D341Med (cell line): ENCODE measurements at places on chromosomes 11 and 22.

DNA sequence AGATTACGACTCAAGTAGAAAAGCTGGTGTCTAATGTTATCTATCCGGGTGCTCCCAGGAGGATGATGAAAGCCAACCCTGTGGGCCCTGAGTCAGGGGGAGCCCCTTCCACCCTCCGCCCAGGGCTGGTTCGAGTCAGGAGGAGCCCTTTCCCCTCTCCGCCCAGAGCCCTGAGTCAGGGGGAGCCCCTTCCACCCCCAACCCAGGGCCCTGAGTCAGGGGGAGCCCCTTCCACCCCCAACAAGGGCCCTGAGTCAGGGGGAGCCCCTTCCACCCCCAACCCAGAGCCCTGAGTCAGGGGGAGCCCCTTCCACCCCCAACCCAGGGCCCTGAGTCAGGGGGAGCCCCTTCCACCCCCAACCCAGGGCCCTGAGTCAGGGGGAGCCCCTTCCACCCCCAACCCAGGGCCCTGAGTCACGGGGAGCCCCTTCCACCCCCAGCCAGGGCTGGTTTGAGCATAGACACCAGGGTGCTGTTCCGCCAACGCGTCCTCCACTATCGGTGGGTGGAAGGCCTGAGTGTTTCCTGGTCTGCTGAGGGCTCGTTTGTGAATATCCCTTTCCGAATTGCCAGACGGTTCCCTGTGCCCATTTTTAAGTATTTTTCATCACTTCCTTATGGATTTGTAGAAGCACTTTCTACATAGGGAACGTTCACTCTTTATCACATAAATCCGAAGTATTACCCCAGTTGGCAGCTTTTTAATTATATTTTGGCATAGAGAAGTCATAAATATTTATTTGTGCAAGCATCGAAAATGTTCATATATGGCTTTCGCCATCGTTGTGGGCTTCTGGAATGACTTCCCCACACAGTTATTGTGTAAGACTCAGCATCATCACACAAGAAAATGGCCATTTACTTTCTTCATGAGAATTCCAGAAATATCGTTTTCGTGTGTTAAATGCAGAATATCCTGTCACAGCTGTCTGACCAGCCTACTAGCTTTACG, 380.6 kb downstream of the BRD1 start:
- DNase-seq, result no peak

GRCh38 chr11:12110201-12110713, at the start of gene MICAL2:
TSS of gene MICAL2 (plus strand) at chr11:12110590. CDS start at chr11:12162156, 51,566 bp downstream.
- DNase-seq, result peak; percentile 98

DNA sequence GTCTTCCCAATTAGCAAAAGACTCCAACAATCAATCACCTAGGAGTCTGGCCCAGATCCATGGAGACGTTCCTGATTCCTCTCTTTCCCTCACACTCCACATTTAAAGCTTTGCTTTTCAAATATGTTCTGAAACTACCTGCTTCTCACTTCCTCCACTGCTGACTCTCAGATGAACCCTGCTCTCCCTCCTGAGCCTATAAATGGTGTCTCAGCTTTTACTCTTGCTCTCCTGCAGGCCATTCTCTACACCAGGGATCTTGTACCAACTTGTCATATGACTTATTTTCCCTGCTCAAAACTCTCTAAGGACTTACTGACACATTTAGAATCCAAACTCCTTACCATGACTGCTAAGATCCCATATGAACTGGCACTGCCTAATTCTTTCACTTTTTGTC, 138.4 kb upstream of the DDI1 start:
- DNase-seq, result no peak

DNA sequence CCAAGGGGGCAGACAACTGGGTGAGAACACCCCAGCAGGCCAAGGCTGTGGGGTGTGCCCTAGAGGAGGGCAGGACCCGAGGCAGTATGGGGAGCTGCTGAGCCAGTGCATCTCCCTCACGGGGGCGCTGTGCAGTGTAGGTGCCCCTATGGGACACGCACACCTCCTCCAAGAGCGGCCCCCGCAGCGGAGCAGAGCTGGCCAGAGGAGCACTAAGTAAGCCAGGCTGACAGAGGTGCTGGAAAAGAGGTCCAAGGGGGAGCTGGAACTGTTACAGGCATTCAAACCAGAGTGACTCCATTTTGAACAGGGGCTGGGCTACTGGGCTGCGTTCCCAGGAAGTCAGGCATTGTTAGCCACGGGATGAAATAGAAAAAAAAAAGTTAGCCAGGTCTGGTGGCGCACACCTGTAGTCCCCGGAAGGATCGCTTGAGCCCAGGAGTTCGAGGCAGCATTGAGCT, 41.8 kb downstream of the TST start:
- peak; percentile 72 for DNase-seq

DNA sequence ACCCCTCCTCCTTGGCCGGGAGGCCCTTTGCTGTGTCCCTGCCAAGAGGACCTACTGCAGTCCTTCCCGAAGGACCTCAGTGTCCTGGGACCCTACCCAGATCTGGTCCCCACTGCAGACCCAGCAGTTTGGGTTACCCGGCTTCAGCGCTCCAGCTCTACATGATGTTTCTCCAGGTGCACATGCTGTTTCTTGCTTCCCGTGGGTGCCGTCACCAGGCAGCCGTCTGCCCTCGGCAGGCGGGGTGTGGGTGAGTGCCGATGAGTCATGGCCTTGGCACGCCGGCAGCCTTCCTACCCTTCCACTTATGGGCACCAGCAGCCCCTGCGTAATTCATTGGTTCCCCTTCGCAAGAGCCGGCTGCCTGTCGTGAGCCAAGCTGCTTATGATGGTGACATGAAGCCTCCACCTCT, 101.8 kb downstream of the BCR start:
- no peak for DNase-seq

DNA sequence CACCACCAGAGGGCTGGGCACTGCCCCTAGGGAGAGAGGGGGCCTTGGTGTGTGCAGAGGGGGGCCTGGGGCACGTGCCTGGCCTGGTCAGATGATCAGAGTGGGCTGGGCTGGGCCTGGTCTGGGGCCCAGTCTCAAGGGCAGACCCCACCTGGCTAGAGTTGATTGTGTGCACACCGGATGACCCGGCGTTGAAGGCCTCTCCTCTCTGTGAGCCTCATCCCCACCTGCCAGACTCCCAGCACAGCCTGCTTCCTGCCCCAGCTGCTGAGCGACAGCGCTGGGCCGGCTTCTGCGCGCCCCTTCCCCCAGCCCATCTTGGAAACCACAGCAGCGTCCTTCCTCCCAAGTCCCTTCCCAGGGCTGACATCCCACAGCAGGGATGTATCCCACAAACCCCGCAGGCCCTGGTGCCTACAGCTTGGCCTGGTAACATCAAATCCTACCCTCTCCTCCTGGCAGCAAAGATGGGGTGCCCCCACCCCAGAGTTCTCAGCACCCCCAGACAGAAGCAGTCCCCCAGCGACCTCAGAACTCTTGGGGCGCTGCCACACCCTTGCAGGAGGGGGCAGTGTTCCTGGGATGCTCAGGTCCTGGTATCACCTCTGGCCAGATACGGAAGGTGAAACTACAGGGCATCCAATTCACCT, 11.0 kb upstream of the TSSC4 start:
- DNase-seq, result no peak

DNA sequence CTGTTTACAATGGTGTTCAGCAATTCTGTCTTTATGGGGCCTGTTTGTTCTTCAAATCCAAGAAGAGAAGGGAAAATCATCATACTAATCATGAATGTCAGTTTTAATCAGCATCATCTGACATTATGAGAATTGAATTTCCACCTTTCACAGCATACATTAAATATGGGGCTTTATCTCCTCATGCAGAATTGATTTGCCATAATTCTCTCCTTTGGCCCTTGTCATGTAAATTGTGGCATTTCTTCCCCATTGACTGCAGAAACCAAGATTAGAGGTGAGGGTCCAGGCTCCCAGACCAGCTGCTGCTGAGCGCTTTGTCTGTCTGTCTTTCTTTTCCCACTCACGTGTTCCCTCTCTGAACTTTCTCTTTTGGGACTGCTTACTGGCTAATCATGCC, 232.1 kb upstream of the NAV2 start:
- DNase-seq, result no peak

GRCh38 chr11:33706546-33706945, 5.9 kb upstream of the C11orf91 start:
- no peak for DNase-seq

DNA sequence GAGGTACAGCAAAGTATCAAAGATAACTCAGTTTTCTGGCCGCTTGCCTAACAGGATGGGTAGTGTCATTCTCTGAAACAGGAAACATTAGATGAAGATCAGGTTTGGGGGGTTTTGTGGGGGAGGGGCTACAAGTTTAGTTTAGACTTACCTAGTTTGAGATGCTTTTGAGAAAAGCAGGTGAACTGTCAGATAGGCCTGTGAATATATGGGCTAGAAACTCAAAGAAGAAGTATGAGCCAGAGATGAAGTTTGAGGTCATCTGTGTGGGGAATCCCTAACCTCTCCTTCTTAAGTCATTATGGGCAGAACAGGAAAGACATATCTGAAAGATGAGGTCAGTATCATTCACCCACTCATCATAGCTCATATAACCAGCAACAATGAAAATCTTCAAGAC, 11.9 kb downstream of the HOATZ start:
- no peak for DNase-seq

DNA sequence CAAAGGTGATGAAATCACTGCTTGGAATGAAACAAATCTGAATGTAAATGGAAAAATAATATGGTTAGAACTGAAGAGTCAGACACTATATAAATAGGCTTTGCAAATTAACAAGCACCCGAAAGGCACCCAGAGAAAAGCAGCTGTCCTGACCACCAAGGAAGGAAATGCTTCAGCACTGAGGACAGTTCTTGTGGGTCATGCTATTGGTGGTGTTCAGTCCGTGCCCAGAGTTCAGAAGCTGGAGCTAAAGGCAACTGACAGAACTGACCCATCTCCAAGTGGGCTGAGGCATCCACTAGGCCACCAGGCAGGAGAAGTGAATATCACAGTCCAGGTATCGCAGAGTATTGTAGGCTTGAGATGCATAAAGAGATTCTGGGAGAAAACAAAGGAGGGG, 208.9 kb downstream of the OPCML start:
- DNase-seq, result no peak

GRCh38 chr11:80523057-80523456, 1082.2 kb upstream of the TENM4 start:
- DNase-seq, result no peak

- no peak for DNase-seq
Measured at GRCh38 chr11:61685617-61685967, 5.4 kb downstream of the DAGLA start.

- DNase-seq, result no peak
Measured at GRCh38 chr11:118581057-118581456, 8.8 kb downstream of the ARCN1 start.

DNA sequence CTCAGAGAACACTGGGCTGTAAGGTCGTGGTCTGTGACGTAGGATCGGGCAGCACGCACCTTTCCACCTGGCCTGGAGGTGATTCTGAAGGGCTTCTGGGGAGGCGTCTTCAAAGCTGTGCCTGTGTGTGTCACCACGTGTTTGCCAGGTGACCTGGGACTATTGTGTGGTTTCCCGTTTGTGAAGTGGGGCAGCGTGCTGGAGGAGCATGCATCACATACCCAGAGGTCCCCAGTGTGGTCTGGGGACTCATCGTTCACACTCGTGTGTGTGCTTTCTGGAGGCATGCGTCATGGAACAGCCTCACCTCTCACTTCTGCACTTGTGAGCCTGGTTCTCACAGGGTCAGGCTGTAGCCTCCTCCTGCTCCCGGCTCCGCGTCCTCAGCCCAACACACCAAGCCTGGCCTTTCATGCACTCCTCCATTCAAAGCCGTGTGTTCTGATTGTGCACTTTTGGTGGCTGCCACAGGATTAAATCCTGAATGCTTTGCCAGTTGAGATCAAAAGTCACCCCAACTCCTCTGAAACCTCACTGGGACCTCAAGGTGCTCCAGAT, 106.3 kb downstream of the KCNQ1OT1 start:
- DNase-seq, result peak; percentile 8

GRCh38 chr11:114892381-114893197, 214.3 kb downstream of the NXPE2 start:
- DNase-seq, result no peak

- no peak for DNase-seq
Measured at GRCh38 chr11:9138612-9139579, 47.5 kb upstream of the SCUBE2 start.

DNA sequence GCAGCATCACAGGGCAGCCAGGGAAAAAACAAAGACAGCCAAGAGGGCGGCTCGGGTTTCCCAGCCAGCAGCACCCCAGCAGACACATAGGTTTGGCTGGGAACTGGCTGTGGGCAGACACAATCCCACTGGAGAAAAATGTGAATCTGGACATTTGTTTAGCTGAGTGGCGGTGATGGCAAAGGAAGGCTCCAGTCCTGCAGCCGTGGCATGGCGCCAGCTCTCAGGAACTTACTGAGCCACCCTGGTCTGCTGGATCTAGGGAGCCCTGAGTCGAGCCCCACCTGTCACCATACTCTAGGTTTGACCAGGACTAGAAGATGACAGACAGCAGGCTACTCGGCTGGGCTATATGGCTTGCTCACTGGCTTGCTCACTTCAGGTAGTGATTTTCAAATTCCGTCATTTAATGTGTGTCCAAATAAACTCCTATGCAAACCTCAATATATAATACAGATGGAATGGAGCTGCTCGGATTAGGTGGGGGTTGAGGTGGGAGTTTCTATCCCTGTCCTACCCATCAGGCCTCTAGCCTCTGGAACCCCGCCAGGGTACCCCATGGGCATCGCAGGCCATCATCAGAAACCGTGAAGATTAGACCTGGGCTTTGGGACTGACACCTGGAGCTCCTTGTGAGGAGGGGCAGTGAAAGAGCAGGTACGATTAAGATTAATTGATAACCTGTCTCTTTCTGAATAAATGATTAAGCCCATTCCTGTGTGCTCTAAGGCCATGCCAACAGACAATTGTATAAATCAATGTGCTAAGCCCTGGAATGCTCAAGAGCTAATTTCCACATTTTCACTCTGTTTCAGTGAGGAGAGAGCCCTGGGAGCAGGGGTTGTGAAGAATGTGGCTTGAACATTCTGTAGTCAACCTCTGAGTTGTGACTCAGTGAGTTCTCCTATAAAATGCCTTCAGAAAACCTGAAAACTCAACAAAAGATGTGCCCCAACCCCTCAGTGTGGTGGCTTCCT, 42.5 kb downstream of the GALNT18 start:
- no peak for DNase-seq

DNA sequence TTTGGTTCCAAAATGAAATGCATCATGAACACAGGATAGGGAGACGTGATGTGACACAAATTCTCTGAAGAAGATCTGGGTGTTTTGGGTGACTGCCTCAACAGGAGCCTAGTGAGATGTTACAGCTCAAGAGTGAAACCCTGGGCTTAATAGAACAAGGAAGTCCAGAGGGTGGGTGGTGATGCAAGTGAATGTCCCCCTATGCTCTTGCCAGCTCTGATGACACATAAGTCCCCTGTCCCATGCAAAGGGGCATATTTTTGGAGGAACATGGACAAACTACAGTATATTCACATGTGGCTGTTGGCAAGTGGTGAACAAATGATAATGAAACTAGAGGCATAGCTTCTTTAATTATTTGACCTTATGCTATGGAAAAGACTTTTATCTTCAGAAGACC, 9.2 kb downstream of the CRTAM start:
- no peak for DNase-seq

- DNase-seq, result no peak
Measured at GRCh38 chr22:17484608-17485007, 78.7 kb upstream of the SLC25A18 start.

GRCh38 chr22:19038728-19039447, 83.3 kb downstream of the DGCR2 start:
- peak; percentile 21 for DNase-seq

GRCh38 chr11:25453471-25453870, 878.5 kb upstream of the ANO3 start:
- no peak for DNase-seq
